ENCODE measurements at places on chromosomes 4 and X.

DNA sequence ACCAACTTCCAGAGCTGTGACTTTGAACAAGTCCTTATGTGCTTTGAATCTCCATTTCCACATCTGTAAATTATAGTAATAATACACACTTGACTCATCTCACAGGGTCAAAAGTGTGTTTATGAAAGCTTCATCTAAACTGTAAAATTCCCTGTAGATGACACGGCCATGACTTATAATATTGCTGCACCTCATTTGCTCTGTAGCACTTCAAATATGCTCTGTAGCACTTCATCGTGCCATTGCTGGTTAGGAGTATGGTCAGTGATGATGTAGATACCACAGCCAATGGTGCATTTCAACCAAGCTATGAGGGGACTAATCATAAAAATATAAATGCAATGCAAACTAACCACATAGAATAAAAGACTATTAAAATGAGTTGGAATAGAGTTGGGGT lies 318.6 kb downstream of the ANK2 start:
- H3K36me3 ChIP-seq, result peaks cover 7% of the 10 kb centered on the region
- H3K4me3 ChIP-seq, result no peak overlapping the region
- H3K4me1 ChIP-seq, result no peaks in the 10 kb centered on the region
- no peaks in the 10 kb centered on the region for H3K27me3 ChIP-seq
- H3K27ac ChIP-seq, result no peak overlapping the region

GRCh38 chr4:182768838-182769237 lies 148.3 kb downstream of the DCTD start:
- H3K27ac ChIP-seq, result no peak overlapping the region
- H3K4me1 ChIP-seq, result peaks cover 26% of the 10 kb centered on the region
- no peaks in the 10 kb centered on the region for H3K27me3 ChIP-seq
- H3K36me3 ChIP-seq, result peaks cover 4% of the 10 kb centered on the region
- no peak overlapping the region for H3K4me3 ChIP-seq
- no peak for DNase-seq

DNA sequence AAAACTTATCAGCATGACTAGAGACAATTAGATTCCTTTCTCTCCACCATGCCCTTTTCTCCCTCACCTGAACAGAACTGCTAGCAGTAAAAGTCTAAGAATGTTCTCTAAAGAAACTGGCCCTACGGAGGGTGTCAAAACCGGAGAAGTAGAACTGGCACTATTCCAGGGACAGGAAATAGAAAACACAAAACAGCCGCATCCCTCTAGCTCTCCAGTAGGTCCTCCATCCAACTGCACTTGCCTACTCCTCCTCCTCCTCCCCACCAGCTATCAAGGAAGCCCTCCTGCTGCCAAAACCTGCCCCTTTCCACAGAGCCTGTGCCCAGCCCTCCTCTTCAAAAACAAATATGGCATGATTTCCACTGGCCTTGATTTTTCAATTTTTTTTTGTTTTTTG lies 28.4 kb downstream of the FUNDC1 start:
- H3K4me1 ChIP-seq, result no peaks in the 10 kb centered on the region
- H3K27ac ChIP-seq, result no peak overlapping the region
- DNase-seq, result no peak

DNA sequence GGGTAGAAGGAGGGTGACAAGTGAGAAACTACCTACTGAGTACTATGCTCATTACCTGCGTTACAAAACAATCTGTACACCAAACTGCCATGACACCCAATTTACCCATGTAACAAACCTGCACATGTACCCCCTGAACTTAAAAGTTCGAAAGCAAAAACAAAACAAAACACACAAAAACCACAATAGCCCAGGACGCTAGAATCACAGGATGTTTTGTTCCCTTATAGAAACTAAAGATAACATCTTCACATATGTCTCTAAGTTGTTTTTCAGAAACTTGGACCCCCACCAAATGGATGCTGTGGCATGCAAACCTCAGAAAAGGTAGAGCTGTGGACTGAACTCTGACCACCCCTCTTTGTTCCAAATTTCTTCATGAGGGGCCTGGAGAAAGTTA lies 25.2 kb upstream of the PNMA5 start:
- no peaks in the 10 kb centered on the region for H3K27me3 ChIP-seq
- no peak overlapping the region for H3K4me3 ChIP-seq
- no peaks in the 10 kb centered on the region for H3K36me3 ChIP-seq
- H3K4me1 ChIP-seq, result no peaks in the 10 kb centered on the region
- no peak for DNase-seq

GRCh38 chr4:2871466-2871865 lies 27.8 kb downstream of the ADD1 start:
- no peaks in the 10 kb centered on the region for H3K27me3 ChIP-seq
- no peak for DNase-seq
- peaks cover 3% of the 10 kb centered on the region for H3K4me1 ChIP-seq
- H3K4me3 ChIP-seq, result no peak overlapping the region
